ENCODE measurements at places on chromosomes 7 and 10.
A peak's percentile ranks its signal among the peaks of the same experiment; 100 is the strongest.

GRCh38 chr10:75408911-75409885, 7.6 kb upstream of the ZNF503 start:
- H3K27ac ChIP-seq: no peak overlapping the region
- 0 out of 2 replicates have a peak, but pooled peaks cover 5% of the 10 kb centered on the region for H3K4me1 ChIP-seq
- peaks cover 6% of the 10 kb centered on the region for H3K27me3 ChIP-seq
- peak overlapping the region; percentile 49 for H3K4me3 ChIP-seq

- no peaks in the 10 kb centered on the region for H3K27me3 ChIP-seq
- no peak for DNase-seq
- H3K4me1 ChIP-seq: peaks cover 51% of the 10 kb centered on the region
Observed at GRCh38 chr10:119754085-119754484, 28.2 kb downstream of the INPP5F start.

GRCh38 chr7:18352339-18353255, 143.0 kb upstream of the HDAC9 start:
- H3K36me3 ChIP-seq: no peaks in the 10 kb centered on the region
- no peak overlapping the region for H3K4me3 ChIP-seq
- H3K27me3 ChIP-seq: no peaks in the 10 kb centered on the region
- H3K4me1 ChIP-seq: peaks cover 20% of the 10 kb centered on the region
- peak; percentile 67 for DNase-seq

- H3K36me3 ChIP-seq: no peaks in the 10 kb centered on the region
- DNase-seq: no peak
- no peak overlapping the region for H3K4me3 ChIP-seq
- H3K4me1 ChIP-seq: no peaks in the 10 kb centered on the region
Observed at GRCh38 chr10:47040681-47041080, 129.5 kb downstream of the PTPN20 start.

DNA sequence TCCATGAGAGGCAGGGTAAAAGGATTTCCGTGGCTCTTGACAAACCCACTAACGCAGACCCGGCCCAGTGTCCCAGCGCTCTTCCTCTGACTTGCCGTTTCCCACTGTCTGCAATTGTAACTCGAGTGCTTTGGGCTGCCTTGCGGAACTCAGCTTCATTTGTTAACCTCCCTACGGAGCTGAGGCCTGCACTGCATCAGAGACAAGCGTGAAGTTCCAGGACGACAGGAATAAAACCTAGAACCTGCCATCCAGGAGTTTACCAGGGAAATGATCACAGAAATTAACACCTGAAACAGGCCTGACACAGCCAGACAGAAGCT, 76.2 kb downstream of the SFMBT2 start:
- no peaks in the 10 kb centered on the region for H3K36me3 ChIP-seq
- no peak overlapping the region for H3K4me3 ChIP-seq
- no peak overlapping the region for H3K27ac ChIP-seq

- DNase-seq: no peak
- H3K36me3 ChIP-seq: no peaks in the 10 kb centered on the region
- no peaks in the 10 kb centered on the region for H3K4me1 ChIP-seq
- no peaks in the 10 kb centered on the region for H3K27me3 ChIP-seq
- H3K4me3 ChIP-seq: no peak overlapping the region
Observed at GRCh38 chr10:84185526-84186175, 8.7 kb upstream of the CDHR1 start.

GRCh38 chr10:4685491-4685890, 140.5 kb upstream of the AKR1E2 start:
- peak overlapping the region; percentile 48 for H3K27ac ChIP-seq
- peaks cover 38% of the 10 kb centered on the region for H3K4me1 ChIP-seq
- no peaks in the 10 kb centered on the region for H3K36me3 ChIP-seq
- DNase-seq: no peak
- no peak overlapping the region for H3K4me3 ChIP-seq

DNA sequence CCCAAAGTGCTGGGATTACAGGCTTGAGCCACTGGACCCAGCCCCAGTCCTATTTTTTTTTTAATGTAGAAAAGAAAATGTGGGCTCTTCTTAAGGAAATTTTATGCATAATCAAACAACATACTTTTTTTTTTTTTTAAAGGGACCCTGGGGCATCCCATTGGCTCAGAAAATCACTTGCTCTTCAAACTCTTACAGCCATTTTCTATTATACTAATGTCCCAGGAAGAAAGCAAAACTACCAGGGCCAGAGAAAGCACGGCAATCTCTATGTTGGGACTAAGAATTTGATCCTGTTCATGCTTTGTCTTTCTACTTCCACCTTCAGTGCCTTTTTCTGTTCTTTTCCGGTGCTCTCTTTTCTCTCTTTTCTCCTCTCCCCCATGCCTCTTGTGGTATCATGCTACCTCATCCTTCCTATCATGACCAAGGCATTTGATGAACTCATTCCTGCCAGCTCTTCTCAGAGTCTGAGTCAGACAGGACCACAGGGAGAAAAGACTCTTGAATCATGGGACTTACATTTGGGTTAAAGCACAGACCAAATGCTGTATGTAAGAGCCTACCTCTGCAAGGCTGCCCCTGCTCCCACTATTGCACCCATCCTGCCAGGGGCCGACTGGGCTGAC, 76.4 kb upstream of the CCNY start:
- peak overlapping the region; percentile 40 for H3K27ac ChIP-seq
- H3K4me1 ChIP-seq: peaks cover 11% of the 10 kb centered on the region
- no peak overlapping the region for H3K4me3 ChIP-seq
- DNase-seq: peak; percentile 62
- no peaks in the 10 kb centered on the region for H3K36me3 ChIP-seq

DNA sequence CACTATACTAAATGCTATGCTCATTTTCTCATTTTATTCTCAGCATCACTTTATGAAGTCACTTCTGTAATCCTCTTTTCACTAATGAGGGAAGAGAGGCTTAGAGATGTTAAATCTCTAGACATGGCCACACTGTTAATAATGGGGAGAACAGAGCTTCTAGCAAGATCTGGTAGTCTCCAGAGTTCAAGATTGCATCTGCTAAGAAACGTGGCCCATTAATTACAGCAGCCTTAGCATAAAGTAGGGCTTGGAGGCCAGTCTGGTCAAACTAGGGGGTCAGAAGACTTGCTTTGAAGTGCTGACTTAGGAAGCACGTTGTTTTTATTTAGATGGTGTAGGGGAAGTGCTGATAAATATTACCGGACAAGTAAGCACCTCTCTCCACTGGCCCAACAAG, 29.3 kb downstream of the ARL4A start:
- H3K4me3 ChIP-seq: no peak overlapping the region
- H3K36me3 ChIP-seq: no peaks in the 10 kb centered on the region
- peaks cover 29% of the 10 kb centered on the region for H3K4me1 ChIP-seq
- DNase-seq: no peak
- no peaks in the 10 kb centered on the region for H3K27me3 ChIP-seq

- peaks cover 5% of the 10 kb centered on the region for H3K4me1 ChIP-seq
- no peak overlapping the region for H3K27ac ChIP-seq
- no peak overlapping the region for H3K4me3 ChIP-seq
- H3K36me3 ChIP-seq: no peaks in the 10 kb centered on the region
- no peaks in the 10 kb centered on the region for H3K27me3 ChIP-seq
- peak; percentile 28 for DNase-seq
Observed at GRCh38 chr10:62250594-62251198, 17.9 kb downstream of the RTKN2 start.

DNA sequence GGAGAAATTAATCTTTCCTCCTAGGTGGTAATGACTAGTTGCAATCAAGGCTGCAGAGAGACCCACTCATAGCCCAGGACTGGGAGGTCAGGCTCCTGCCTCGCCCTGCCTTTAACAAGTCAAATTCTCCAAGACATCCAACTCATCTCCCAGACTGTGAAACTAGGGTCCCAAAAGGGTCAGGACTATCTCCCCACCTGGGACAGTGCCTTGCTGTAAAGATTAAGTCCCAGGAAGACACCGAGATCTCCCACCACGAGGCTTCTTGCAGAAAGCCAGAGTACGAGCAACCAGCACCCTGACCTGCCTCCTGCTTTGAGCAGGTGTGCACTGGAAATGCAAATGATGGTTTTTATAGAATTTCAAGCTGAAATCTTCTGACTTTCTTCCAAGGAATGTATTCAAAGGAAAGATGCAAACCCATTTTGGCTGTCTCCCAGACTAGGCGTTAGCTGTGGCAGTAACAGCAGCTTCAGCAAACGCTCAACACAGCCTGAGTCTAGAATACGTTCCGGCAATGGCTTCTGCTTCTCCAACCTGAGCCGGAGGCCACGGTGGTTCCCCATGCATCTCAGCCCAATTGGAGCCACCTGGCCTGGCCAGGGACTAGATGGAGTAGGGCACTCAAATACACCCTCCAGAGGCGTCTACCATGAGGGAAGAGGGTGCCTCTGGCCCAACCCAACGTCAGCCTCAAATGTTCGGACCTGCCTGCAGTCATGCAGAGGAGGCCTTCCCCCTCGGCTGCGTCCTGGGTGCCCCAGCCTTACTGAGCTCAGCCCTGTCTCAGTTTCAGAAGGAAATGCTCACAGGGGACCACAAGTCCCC, 170.4 kb downstream of the PRKAG2 start:
- no peaks in the 10 kb centered on the region for H3K27me3 ChIP-seq
- H3K4me3 ChIP-seq: no peak overlapping the region
- peaks cover 31% of the 10 kb centered on the region for H3K4me1 ChIP-seq
- peak overlapping the region; percentile 24 for H3K27ac ChIP-seq

DNA sequence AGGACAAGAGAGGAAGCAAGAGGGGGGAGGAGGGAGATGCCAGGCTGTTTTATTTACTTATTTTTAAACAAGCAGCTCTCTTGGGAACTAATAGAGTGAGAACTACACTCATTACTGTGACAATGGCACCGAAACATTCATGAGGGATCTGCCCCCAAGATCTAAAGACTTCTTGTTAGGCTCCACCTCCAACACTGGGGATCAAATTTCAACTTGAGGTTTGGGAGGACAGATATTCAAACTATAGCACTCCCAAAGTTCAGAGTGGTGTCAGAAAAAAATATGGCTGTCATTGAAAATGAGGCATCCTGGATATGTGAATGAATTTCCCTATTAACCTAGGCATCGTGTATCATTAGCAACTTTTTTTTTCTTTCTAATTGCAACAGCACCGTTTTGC, 145.5 kb downstream of the ABCA13 start:
- no peak overlapping the region for H3K4me3 ChIP-seq
- H3K27me3 ChIP-seq: no peaks in the 10 kb centered on the region
- H3K36me3 ChIP-seq: no peaks in the 10 kb centered on the region
- H3K27ac ChIP-seq: no peak overlapping the region
- no peaks in the 10 kb centered on the region for H3K4me1 ChIP-seq

DNA sequence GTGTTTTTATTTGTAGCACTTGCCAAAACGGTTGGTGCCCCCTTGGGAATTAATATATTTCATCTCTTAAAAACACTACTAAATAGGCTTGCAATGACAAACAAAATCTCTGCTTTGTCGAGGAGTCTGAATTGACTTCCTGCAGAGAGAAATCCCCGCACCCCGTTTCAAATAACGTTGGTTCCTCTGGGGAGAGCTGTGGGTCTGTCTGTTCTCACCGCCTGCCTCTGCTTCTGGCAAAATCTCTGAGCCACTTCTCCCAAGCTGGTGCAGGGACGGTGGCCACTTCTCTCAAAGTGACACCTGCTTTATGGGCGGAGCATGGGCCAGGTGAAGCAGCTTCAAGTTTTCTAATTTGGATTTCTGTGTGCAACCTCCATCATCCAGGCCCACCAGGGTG, 186.3 kb upstream of the ADARB2 start:
- no peak overlapping the region for H3K27ac ChIP-seq
- no peaks in the 10 kb centered on the region for H3K36me3 ChIP-seq
- DNase-seq: no peak

- H3K27ac ChIP-seq: no peak overlapping the region
- H3K4me1 ChIP-seq: no peaks in the 10 kb centered on the region
- H3K27me3 ChIP-seq: no peaks in the 10 kb centered on the region
- H3K36me3 ChIP-seq: no peaks in the 10 kb centered on the region
- no peak overlapping the region for H3K4me3 ChIP-seq
- no peak for DNase-seq
Observed at GRCh38 chr10:23630376-23630775, 191.5 kb downstream of the OTUD1 start.

- H3K4me1 ChIP-seq: peaks cover 3% of the 10 kb centered on the region
- H3K27me3 ChIP-seq: no peaks in the 10 kb centered on the region
- H3K4me3 ChIP-seq: no peak overlapping the region
- DNase-seq: peak; percentile 59
- no peaks in the 10 kb centered on the region for H3K36me3 ChIP-seq
Observed at GRCh38 chr10:74799721-74800221, 26.6 kb upstream of the KAT6B start.

DNA sequence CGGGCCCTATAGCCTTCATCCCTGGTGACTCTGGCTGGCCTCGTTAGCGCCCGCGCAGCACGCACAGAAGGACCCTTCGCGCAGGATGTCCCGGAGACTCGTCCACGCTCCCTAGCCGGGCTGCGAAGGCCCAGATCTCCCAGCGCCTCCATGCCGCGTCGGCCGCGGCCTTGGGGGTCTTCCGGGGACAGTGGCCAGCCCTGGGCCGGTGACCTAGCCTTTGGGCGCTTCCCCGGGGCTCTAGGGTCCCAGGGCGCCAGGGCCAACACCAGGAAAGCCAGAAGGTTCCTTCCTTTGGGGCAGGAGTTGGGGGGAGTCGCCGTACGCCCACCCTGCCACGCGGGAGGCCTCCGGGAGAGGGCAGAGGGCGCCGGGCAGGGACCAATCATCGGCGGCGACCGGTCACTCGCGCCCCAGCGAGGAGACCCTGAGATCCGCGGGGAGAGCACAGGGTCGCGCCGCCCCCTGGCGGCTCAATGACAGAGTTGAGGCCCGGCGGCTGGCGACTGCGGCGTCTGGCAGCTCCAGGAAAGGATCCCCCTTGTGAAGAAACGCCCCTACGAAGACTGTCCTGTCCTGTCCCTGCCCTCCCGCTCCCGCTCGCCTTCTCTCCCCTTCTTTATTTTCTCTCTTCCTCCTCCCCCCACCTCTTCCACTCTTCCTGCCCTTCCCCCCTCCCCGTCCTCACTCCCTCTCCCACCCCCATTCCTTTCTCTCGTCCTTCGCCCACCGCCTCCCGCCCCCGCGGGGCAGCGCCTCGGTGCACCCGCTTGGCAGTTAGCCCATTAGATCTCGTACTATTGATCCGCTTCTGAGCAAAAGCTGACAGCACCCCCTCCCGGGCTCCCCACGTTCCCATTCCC, 62.3 kb upstream of the LBX1 start:
- H3K4me1 ChIP-seq: peaks cover 12% of the 10 kb centered on the region
- DNase-seq: peak; percentile 33
- no peak overlapping the region for H3K27ac ChIP-seq
- peak overlapping the region; percentile 28 for H3K4me3 ChIP-seq

DNA sequence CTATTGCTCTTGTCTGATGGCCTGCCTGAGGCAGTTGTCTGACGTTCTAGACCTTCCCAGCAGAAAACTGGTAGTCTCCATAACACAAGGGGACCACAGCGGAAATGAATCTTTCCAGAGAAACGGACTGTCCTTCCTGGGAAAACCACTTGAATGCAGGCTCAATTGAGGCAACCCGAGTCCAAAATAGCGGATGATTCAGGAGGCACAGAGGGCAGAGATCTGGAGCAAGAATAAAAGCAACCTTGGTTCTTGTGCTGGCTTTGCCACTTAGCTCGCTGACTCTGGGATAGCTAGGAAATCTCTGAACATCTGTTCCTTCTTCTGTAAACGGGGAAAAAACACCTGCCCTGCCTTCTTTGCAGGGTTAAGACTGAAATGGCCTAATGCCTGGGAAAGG, 178.8 kb downstream of the NEURL1 start:
- H3K27me3 ChIP-seq: no peaks in the 10 kb centered on the region
- H3K4me3 ChIP-seq: no peak overlapping the region
- no peak overlapping the region for H3K27ac ChIP-seq
- H3K36me3 ChIP-seq: peaks cover 5% of the 10 kb centered on the region

All from SJSA1 (cell line).